ENCODE measurements at places on chromosomes 12 and 14.

- peak; percentile 20 for DNase-seq
These were observed 879 bp downstream of the RAB3IP start for GRCh38 chr12:69739287-69740191.

- DNase-seq = no peak
These were observed 29.0 kb downstream of the ACTN1 start for GRCh38 chr14:68950111-68950510.

- DNase-seq = no peak
These were observed 3.6 kb upstream of the ELK3 start for GRCh38 chr12:96190413-96191108.

DNA sequence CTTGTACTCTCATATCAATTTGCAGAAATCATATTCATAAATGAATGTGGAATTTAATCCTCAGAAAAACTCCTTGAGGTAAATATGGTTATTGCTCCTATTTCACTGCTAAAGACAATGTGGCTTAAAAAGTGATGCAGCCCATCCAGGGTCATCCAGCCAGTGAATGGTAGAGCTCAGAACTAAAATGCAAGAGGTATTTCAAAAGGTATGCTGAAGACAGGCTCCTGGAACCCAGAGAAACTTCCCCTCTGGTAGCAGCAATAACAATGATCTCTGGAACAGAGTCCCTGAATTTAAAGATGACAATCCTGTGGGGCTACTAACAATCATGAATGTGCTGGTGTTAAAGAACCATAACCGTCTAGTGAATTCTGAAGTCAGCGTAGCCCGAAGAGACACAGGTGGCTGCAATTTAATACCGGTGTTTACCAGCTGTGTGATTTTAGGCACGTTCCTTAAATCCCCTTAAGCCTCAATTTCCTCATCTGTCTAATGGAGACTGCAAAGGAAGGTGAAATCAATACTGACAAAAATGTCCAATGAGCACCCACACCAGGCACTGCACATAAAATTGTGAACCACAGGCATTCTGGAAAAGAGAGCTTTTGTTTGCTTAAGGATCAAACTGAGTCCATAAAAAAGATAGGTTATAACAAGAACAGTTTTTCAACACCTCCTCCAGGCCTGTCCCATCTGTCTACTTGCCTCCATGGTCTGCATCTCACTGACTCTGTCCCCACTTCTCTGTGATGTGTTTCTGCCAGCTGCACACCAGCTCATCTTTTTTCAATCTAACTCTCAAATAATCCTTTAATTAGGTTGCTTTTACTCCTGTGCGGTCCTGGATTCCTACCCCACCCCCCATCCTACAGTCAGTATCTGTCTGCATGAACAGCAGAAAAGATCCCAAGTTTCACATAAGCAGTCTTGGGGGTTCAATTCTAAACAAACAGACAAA is 10.5 kb downstream of the TM7SF3 start:
- DNase-seq = no peak

DNA sequence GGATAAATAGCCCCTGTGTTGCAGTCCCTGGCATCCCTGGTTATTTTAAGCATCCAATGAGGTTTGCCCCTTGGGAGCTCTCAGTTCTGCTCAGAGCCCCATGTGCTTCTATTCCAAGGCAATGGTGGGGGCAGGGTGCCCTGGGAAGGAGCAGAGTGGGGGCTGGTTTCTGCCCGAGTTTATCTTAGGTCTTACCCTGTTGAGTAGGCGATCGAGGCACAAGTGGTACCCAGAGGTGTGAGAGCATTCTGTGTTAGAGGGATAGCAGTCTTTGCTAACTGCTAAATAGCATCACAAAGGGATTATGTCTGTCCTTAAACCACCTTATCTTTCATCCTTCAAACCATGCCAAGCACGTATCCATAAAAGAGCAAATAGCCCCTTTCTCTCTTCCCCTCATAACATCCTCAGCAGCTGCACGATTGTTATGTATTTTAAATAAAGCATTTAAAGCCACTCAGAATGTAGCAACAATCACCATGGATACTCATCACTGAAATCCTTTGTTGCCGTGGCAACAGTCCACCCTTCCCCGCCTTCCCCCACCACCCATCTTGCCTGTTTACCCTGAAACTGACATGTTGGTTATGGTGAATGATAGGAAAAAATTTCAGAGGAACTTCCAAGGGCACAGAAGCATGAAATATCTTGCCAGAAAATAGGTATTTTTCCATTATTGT is 139.3 kb downstream of the PTPN11 start:
- DNase-seq = no peak

DNA sequence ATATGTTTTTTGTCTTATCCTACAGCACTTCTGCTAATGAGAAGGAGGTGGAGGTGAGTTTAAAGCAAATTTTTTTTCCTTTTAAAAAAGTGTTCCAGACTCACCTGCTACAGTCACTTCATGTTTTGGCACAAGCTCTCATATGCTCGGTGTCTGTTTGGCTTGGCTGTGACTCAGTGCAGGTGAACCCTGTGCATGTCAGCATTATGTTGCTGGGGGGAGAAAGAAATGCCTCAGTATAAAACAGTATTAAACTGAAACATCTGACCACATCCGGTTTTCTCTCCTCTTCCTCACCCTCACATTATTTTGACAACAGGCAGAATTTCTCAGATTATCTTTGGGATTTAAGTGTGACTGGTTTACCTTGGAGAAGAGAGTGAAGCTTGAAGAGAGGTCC is 105.2 kb downstream of the DNAI7 start:
- no peak for DNase-seq

DNA sequence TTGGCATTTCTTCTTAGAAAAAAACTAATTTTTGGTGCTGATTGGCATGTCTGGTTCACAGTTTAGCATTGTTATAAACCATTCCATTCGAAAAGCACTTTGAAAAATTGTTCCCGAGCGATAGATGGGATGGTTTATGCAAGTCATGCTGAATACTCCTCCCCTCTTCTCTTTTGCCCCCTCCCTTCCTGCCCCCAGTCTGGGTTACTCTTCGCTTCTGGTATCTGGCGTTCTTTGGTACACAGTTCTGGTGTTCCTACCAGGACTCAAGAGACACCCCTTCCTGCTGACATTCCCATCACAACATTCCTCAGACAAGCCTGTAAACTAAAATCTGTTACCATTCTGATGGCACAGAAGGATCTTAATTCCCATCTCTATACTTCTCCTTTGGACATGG is 20.1 kb upstream of the TIGAR start:
- no peak for DNase-seq

GRCh38 chr12:41188841-41189394 is 798 bp downstream of the PDZRN4 start:
- no peak for DNase-seq

DNA sequence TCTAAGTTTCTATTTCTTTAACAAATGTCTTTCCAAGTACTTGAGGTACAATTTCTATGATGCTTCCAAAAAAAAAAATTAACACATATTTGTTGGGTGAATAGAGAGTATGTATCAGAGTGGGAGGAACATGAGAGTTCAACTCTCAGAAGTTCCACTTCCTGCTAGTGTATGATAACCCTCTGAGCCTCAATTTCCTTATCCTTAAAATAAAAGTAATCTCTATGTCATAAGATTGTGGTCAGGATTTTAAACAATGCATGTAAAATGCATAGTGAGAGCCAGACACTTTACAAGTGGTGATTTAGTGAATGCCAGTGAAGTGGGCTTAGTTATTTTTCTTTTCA is 270.3 kb upstream of the AMIGO2 start:
- no peak for DNase-seq

GRCh38 chr12:116247377-116247776 is 30.1 kb downstream of the MED13L start:
- no peak for DNase-seq

DNA sequence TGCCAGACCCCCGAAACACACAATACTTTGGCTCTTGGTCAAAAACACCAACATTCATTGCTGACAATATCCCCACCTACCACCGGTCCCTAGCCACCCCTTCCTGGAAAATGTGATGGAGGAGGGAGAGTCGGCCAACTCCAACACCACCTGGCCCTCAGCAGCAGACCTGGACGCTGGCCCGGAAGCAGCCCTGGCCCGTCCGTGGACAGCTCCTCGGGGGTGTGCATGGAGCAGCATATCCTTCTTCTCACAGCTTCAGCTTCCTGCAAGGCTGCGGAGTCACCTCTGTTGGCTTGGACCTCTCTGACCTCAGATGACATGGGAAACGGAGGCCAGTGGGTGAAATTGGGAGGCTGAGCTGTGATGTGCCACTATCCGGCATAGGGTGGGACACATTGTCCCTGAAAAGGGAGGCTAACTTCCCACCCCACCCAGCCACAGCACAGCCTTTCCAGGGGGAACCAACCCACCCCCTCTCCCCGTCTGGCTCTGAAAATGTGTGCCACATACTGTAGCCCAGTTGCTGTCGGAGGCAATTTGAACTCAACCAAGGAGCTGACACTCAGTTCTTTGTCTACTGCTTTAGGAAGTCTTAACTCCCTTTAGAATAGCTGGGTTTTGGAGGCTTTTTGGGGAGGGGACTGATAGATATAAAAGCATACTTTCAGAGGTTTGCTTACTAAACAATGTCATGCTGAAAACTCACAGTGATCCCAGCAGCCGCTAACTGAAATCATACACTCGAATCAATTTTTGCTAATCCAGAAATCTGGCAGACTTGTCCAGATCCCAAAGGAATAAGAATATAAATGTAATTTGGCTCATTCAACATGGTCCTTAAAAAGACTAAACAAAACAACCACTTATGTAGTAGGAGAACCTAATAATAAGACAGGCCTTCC is 43.1 kb upstream of the LTA4H start:
- no peak for DNase-seq
